ENCODE measurements at places on chromosomes 1 and 21.

GRCh38 chr1:67468066-67468718 is 38.0 kb upstream of the SERBP1 start:
- DNase-seq: no peak

DNA sequence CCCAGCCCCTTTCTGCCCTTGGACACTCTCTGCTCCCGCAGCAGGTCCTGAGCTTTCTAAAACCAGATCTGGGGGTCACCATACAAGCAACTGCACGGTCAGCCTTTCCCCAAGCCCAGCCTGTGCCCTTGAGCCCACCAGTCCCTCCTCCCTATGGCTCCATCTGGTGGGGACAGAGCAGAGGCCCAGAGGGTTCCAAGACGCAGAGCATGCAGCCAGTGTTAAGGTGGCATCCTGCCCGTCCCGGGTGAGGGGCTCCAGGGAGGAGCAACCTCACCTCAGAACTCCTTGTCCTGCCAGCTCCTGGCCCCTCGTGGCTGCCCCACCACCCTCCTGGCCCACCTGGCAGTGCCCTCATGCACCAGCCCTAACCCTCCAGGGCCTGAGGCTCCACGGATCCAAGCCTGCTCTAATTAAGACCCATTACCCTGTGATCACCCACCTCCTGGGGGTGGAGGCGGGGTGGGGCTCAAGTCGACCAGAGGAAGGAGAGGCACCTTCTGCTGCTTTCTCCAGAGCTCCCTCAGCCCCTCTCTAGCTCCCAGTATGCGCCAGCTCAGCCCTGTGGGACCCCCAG is 8.5 kb downstream of the CHD5 start:
- DNase-seq: no peak

- DNase-seq: no peak
Measured at GRCh38 chr1:204288021-204288588, 71.6 kb downstream of the PLEKHA6 start.

DNA sequence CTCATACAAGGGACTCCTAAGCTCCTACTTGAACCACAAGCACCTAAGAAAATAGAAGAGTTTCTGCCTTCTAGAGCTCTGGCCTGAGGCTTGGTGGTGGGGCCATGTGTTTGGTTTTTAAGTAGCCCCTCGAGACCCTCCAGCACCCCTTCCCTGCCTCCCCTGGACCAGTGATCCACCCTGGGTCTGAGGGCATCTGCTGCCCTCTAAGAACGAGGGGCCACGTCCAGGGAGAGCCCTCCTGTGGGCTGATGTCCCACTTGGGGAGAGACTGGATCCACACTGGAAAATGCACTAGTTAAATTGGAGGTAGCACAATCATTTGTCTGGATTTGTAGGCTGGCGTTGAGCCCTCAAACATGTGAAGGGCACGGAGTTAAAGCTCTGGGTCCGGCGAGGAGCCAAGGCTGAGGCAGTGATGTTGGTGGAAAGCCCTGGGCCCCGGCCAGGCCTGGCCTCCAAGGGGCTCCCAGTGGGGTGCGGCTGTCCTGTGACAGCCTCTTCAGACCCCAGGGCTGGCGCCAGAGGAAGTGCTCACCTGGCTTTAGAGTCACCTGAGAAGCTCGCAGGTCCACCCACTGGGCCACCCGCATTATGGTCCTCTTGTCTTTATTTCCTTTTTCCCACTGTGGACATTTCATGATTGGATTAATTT is 65.2 kb downstream of the SLC37A1 start:
- DNase-seq: no peak

DNA sequence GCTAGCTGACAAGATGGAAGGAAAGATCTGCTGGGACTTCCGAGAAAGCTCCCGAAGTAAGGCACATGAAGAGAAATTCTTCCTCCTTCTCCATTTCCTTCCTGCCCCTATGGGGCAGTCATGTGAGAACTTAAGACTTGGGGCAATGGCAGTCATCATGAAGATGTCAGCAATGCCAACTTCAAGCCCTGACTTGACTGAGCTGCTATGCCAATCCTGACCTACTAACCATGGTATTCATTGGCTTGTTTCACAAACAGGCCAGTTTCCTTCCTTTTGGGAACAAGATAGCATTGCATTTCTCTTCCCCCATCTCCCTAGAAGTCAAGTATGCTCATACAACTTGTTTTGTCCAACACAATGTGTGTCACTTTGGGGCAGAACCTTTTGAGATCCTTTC is 25.5 kb downstream of the GRIK1 start:
- no peak for DNase-seq

- no peak for DNase-seq
Measured at GRCh38 chr1:156747742-156748669, 3.5 kb downstream of the HDGF start.

DNA sequence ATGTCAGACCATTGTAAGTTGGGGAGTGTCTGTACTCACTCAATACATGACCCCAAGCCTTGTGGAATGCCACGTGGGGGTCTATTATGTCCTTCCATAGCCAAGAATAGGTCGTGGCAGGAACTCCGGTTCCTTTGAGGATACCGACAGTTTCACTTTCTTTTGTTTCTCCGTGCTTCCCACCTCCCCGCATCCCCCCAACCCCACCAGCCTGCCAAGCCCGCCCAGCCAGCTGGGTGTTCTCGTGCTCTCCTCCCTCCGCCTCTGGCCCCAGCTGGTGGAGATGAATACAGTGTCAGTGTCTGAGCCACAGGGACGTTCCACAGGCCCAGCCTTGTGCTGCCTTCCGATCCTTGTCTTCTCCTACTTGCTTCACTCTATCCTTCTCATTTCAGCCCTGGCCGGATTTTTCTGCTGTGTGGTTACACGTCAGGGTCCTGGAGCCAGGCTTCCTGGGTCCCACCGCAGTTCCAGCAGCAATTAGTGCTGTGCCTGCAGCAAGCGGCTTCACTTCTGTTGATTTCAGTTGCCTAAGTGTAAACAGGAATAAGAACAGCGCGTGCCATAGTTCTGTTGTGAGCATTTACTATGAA is 4.1 kb upstream of the AGTRAP start:
- DNase-seq: no peak

DNA sequence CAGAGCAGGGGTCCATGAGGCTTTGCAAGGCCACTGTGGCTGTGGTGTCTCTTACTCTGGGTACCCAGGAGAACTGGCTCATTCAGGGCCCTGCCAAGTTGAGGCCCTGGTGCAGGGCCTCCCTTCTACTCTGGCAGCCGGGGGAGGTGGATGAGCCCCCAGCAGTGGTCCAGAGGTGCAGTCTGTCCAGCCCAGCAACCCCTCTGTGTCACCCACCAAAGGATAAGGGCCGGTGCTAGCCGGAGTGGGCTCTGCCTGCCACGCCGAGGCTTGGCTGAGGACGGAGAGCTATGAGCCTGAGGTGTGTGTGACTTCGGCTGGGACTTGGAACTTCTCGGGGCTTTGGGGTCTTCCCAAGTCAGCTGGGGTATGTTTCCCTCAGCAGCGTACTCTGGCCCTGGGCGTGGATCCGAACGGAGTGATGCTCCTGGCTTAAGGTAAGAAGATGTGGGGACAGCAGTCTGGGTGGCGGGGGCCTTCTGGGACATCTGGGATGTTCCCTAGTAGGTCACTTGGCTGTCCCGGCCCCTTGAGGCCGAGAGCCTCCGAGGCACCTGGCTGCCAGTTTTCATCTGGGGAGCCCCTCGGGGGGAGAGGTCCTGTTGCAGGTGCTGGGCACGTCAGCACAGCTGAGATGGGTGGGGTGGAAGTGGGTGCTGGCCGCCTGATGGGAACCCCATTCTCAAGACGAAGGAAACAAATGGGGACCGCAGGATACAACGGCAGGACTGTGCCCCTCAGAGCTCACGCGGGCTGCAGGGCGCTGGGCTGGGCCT is 25.9 kb downstream of the RUNX3 start:
- DNase-seq: no peak

- peak; percentile 74 for DNase-seq
Measured at GRCh38 chr1:156480411-156481192, 20.0 kb downstream of the MEF2D start.

DNA sequence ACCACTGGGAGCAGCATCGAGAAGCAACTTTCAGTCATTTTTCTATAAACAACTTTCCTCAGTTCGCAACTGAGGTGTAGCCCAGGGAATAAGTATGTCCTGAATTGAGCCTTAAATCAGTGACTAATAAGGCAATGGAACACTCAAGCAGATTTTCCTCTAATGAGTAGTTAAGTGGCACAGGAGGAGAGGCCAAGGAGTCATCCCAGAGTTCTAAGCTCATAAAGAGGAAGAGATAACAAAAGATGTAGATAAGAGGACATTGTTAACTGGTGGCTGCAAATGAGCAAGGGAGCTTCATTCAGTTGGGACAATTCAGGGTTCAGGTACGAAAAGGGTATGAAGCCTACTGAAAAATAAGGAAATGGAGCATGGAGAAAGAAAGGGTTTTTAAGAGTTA is 64.5 kb downstream of the LRRC40 start:
- DNase-seq: no peak

GRCh38 chr1:80375662-80376061 is 1369.1 kb upstream of the ADGRL4 start:
- no peak for DNase-seq

GRCh38 chr1:16243936-16244649 is 7.1 kb upstream of the CPLANE2 start:
- DNase-seq: peak; percentile 27

GRCh38 chr1:71196685-71197084 is 115.8 kb upstream of the ZRANB2 start:
- no peak for DNase-seq

GRCh38 chr1:37485902-37486679 is 11.7 kb downstream of the ZC3H12A start:
- no peak for DNase-seq

DNA sequence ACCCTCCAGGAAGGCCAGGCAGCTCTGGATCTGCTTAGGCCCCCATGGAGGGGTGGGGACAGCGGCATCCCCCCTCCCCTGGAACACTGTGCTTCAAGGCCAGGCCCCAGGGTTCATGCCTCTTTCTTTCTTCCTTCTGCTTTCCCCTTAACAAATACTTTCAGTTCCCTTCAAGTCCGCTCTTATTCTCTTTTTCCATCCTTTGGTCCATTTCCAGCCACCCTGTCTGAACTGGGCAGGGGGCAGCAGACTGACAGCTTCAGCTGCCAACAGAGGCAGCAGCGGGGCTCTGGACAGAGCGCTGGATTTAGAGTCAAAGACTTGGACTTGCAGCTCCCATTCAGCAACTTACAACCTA is 1.1 kb upstream of the CD244 start:
- no peak for DNase-seq

DNA sequence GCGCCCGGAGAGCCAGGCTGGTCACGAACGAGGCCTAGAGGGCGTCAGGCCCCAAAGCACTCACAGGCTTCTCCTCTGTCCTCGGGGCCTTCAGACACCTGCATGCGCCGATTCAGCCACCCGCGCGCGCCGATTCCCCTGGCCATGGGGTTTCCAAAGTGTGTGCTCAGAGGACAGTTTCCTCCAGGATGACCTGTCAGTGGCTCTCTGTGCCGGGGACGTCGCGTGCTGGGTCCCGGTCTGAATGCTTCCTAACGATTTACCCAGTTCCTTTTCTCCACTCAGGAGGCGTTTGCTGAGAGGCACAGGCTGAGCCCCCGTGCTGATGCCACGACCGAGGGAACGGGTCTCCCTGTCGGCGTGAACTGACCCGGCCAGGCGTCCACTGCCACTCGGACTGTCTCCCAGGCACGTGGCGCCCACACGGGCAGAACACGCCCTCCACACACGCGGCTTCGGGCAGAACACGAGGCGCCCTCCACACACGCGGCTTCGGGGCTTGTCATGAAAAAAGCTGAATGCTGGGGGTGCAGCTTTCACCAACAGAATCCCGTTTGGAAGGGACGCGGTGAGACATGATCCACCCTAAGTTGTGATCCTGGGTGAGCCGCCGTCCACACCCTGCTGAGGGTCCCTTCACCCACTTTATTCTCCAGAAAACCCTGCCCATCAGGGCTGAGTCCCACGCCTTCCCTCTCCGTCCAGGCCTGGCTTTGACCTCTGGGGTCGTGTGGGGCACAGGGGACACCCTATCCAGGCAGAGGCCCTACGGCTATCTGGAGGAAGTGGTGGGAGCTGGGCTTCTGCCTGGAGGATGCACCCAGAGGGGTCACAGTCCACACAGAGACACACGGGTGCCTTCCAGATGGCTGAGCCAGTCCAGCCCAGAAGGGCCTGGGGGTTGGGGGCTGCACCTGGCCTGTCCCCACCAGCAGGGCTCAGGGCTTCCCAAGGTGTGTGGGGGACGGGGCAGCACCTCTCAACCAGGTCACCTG is 56.1 kb downstream of the COL6A1 start:
- DNase-seq: no peak

DNA sequence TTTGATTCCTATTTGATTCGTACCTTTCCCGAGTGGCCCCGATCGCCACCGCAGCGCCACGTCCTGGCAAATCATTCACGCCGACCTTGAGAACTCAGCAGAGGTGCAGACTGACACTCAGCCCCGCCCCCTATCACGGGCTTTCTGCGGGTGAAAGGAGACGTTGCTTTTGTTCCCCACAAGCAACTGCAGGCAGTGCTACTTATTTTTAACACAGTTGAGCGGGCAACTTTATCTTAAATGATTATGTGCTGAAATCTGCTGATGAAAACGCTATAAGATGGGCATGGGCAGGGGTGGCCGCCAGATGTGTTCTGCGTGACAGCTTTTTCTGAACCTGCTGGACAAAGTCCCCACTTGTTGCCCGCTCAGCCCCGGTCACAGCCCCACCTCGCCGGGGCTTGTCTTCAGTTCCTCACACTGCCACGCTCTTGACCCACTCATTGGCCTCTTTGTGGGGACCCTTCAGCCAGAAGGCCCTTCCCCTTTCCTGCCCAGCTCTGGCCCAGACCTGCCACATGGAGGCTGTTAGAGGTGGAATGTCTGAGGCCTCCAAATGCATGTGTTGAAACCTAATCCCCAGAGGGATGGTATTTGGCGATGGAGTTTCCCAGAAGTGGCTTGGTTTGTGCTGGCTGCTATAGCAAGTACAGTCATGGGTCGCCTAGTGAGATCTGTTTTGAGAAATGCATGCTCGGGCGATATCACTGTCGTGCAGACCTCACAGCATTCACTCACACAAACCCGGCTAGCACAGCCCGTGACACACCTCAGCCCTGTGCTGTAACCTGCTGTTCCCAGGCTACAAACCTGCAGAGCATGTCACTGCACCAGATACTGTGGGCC is 15.7 kb upstream of the PDXK start:
- peak; percentile 14 for DNase-seq

GRCh38 chr1:94119306-94119705 is 1.6 kb downstream of the ABCA4 start:
- no peak for DNase-seq

DNA sequence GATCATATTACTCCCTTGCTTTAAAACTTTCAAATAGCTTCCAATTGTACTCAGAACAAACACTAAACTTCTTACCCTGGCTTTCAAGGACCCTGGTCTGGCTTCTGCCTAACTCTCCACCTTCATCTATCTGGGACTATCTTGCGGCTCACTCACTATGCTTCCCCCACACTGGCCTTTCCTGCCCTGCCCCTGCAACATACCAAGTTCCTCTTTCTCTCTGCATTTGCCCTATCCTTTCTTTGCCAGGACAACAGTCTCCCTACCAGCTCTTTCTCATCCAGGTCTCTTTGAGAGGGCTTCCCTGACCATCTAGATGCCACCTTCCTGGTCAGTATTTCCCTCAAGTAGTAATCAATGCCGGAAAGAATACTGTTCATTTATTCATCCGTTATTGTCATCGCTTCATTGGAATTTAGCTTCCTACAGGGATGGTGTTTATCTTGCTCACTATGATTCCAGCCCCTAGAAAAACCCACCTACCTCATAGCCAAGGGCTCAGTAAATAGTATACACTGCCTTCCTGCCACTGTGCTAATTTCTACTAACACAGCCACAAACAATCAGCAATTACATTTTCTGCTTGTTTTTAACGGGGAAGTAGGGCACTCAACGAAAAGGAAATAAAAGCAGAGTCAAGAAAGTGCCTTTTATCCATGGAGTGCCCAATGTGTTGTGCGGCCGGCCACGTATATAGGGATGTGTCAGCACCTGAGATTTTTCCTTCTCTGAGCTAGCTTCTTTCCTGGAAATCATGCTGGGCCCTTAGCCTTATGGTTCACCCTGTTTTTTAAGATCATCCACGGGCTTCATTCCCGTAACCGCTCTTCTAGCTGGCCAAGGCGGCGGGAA is 521 bp upstream of the CDC7 start:
- no peak for DNase-seq
